Fibroblast of skin of scalp (primary cell): ENCODE measurements at places on chromosomes 11 and 22.

DNA sequence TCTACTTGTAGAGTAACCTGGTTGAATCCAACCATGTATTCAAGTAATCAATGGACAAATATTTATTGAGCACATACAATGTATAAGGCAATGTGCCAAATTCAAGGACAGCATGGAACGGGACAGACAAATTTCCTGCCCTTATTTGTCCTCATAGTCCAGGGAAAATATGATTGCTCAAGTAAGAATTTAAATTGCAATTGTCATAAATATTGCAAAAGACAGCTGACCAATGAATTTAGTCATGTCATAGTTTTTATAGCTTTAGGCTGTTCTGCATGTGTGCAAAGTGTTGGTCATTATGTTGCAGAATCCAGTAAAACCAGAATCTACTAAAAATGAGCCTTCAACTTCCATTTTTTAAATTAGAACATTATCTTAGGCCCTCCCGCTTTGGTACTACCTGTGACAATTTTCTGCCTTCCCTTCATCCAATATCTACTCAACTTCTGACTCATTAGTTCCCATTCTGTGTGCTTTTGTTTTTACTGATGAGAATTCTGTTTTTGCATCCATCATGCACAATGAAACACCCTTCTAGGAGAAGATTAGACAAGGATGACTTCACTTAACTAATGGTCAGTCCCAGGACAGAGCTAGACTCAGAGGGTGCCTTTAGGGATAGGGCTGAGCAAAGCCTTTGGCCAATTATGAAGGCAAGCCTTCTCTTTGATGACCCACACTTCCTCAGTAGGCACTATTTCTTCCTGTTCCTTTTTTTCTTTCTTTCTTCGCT is 45.8 kb upstream of the FIBIN start:
- DNase-seq = peak; percentile 74

DNA sequence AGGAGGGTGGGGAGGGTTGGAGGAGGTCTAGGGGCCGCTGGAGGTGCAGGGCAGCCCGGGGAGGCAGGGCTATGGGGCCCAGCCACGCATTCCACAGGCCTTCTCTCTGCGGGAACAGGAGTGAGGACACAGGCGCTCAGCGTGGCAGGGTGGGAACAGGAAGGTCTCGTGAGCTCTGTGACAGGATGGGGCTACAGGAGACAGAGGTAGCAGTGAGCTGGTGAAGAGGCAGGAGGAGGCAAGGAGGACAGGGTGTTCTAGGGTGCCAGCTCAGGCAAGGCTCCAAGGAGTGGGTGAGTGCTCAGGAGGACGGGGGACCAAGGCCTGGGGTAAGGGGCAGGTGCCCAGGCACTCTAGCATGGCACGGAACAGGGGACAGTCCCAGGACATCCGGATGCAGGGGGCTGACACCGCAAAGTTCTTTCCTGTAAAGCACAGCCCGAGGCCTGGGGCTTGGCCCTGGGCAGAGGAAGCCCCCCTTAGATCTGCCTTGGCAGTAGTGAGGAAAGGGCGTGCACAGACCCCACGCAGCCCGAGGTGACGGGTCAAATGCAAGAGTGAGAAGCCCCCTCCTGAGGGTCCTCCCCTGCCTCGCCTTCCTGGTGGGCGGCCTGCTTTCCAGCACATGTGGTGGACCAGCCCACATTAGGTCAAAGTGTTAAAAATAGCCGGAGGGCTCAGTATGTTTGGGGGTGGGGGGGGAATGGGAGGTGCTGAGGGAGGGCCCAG is 4.7 kb upstream of the NEAT1 start:
- no peak for DNase-seq

- peak; percentile 59 for DNase-seq
Measured at GRCh38 chr11:111001081-111001430, 244.5 kb upstream of the POU2AF2 start.

DNA sequence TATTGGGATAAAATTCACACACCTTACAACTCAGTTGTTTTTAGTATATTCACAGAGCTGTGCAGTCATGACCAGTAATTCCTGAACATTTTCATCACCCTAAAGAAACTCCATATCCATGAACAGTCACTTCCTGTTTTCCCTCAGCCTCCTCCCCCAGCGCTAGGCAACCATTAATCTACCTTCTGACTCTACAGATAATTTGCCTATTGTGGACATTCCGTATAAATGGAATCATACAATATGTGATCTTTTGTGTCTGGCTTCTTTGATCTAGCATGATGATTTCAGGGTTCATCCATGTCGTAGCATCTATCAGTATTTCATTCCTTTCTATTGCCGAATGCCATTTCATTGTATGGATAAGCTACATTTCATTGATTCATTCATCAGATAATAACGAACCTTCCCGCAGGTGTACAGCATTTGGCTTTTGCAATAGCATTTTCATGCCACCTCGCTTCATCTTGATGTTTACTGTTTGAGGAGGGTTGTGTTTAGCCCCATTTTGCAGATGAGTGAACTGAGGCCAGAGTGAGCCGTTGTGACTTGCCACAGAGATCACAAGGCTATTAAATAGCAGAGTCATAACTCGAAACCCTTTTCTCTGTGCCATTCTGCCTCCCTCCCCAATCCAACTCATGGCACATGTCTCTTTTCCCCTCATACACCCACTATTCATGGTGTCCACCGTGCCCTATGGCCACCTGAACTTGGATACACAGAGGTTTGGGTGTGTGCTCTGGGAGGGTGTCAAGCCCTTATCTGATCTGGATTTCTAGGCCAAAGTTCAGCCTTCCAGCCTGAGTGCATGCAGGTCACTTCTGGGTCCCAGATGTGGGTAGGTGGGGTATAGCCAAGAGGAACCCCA is 11.1 kb upstream of the MYH9 start:
- peak; percentile 81 for DNase-seq
